ENCODE measurements at places on chromosomes 7 and 10. TPM values are rescaled to one million over a fixed set of nuclear protein-coding genes. Genes with fewer than 3 reads are reported as not detected.

CELF2 gene
- 73.3 TPM for total RNA-seq

ITGA8 gene
- 0.50 TPM for total RNA-seq

IKZF1 gene
- total RNA-seq: 3.2 TPM

TMEM213 gene
- not detected for total RNA-seq

HOXA2 gene
- total RNA-seq: not detected

FAM131B gene
- 0.79 TPM for total RNA-seq

VSTM4 gene
- 16.6 TPM for total RNA-seq

FAM13C gene
- total RNA-seq: 8.5 TPM

CCNY gene
- total RNA-seq: 60.9 TPM

CPA1 gene
- total RNA-seq: 2.9 TPM

GRCh38 chr7:37109016-37109683 lies 339.5 kb downstream of the ELMO1 start:
- no peak for DNase-seq

GRCh38 chr7:79453558-79454360 lies at the start of gene MAGI2:
Gene MAGI2 (minus strand): TSS chr7:79453667. CDS start chr7:79453320, 347 bp downstream.
- peak; percentile 93 for DNase-seq

- DNase-seq: no peak
Observed at GRCh38 chr10:113084031-113084430, 134.0 kb downstream of the TCF7L2 start.

DNA sequence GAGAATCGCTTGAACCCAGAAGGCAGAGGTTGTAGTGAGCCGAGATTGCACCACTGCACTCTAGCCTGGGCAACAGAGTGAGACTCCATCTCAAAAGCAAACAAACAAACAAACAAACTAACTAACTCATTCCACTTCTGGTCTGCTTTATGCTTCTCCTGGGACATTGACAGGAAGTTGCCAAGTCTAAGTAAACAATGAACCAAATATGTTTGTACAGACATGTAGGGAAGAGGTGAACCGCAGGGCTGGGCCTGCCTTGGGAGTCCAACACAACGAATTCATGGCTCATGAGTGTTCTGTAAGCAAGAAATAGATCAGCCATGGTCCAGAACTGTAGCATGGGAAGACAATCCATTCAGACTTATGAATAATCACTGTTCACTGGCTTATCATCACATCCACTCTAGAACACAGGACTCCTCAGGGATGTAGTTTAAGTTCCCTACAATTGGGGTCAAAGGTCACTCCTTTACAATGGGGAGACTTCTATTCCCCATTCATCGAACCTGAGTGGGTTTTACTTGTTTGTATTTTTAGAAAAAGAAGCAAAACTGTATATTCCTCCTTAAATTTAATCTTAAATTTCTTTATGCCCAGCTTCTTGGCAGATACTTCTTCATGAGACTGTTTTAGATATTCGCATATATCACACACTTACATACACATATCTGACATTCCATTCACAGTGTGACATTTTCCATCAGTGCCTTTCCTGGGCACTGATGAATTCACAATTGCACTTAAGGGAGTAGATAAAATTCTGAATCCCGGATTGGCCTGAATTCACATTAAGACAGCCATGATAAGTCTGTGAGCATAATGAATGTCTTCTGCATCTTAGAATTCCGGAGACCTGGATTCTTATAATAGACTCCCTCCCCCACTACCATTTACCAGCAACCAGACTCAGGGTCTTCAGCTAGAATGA lies 159.1 kb upstream of the EEPD1 start:
- no peak for DNase-seq

GRCh38 chr7:7566651-7567611 lies at the start of gene MIOS:
Gene MIOS (plus strand): TSS chr7:7566884. CDS start chr7:7572476, 5,592 bp downstream.
- peak; percentile 95 for DNase-seq

GRCh38 chr10:131259535-131259934 lies 52.0 kb downstream of the TCERG1L start:
- no peak for DNase-seq

DNA sequence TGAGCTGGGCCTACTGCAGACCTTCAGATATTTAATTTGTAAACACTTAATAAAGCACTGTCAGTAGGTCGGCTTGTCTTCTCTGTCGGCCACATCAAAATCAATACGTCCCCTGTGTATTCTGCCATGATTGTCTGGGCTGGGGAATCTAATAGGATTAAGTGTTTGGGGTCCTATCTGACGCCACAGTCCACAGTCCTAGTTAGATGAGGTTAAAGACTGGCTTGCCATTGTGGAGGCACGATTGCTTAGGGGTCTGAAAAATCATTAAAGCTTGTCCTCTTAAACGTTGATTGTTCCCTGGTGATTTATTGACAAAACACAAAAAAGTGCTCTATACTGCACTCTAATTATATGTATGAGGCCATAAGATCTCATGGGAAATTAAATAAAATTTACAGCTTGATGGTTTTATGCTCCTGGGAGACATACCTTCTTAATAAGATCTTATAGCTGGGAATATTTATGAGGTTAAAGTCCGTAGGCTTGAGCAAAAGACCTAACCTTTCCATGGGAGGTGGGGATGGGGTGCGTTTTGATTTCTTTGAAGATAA lies 650.3 kb upstream of the GALNT17 start:
- no peak for DNase-seq

GRCh38 chr10:123146013-123146893 lies 1.7 kb upstream of the HMX2 start:
- no peak for DNase-seq

DNA sequence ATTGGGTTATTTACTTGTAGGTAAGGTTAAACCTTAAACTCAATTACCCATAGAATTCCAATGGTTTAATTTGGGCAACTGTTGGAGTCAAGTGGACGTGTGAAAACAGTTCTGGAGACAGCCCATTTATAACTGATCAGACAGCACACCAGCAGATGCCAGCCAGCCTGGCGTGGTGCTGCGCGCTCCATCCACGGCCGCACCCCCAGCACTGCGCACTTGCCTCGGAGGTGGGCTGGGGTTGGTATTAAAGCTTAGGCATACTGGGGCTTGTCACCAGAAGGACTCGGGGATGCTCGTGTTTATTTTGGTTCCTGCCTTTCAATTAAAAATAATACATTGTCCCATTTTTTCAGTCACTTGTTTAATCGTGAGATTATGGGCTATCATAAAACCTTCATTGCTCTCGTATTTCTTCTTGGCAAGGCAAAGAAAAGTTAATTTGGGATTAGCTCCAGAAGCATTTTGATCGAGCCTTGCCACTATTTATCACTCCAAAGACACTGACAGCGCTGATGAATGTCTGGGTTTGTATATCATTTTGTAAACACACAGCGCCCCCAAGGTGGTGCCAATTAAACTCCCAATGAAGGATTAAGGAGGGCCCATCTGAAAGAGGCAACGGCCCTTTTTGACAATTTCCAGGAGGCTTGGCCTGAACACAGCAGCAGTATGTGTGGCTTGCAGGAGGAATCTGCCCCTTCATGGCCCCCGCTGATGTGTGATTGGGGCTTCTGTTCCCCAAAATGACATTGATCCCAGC lies 204.5 kb upstream of the CXCL12 start:
- no peak for DNase-seq

DNA sequence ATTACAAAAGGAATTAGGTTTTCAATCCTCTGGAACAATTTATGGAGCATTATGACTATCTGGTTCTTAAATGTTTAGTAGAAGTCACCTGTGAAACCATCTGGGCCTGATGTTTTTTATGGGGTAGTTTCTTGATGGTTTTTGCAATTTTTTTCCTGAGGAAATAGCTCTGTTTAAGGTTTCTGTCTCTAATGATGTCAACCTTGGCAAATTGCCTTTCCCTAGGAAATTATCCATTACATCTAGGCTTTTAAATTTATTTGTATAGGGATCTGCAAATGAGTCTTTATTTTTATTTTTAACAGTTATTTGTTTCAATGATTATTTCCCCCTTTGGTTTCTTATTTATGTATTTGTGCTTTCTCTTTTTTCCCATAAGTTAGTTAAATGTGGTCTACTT lies 222.8 kb downstream of the GALNT17 start:
- no peak for DNase-seq

GRCh38 chr7:44461387-44461786 lies 29.1 kb downstream of the NUDCD3 start:
- DNase-seq: no peak

GRCh38 chr7:27200761-27201579 lies 1.1 kb upstream of the HOXA13 start:
- DNase-seq: no peak

DNA sequence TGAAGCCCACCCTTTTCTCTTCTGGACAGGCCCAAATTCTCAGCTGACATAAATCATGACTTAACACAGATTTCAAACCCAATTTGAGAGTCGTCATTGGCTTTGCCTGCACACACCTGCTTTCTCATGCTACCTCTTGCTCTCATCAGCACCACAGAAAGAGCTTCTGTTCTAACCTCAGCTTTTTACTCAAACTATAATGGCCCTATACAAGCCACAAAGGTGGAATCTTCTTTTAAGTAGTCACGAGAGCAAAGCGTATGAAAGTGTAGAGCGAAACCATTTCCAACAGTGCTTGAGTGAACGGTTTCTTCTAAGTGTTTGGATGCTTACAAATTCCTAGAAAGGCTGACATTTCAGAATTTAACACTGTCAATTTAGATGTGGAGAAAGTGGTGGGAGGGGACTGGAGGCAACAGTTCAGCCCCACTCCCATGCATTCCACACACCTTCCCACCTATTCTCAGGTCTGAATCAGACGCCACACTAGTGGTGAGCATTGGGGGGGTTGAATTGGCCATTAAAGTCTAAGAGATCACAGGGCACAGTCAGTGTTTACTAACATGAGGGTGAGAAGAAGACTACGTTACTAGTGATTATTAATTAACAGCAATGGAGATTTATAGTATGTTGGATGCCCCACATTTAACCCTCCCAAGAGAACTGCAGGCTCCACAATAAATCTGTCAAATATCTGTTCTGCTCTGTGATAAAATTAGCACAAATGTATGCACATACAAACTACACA lies 114.0 kb downstream of the PRKCQ start:
- DNase-seq: no peak

DNA sequence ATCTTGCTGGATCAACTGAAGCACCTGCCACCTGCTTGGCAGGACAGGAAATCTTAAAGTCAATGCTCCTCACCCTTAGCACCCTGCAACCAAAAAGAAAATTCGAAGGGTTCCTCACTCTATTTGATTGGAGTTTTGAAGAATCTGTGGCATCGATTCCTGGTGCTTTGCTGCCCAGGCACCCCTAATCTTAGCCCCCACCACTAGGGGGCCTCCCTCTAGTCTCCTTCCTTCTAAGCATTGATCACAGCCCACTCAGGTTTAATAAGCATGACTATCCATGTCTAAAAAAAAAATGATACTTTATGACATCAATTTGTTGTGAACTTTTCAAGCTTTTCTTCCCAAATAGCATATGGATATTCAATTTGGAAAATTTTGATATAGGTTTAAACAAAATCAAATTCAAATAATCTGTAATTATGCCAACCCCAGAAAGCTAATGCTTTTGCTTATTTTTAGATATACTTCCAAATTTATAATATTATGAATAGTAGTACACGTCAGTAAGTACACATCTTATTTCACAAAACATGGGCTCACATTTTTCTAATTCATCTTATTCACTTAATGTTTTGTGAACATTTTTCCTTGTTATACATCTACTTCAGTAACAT lies 45.3 kb downstream of the NRG3 start:
- DNase-seq: no peak

DNA sequence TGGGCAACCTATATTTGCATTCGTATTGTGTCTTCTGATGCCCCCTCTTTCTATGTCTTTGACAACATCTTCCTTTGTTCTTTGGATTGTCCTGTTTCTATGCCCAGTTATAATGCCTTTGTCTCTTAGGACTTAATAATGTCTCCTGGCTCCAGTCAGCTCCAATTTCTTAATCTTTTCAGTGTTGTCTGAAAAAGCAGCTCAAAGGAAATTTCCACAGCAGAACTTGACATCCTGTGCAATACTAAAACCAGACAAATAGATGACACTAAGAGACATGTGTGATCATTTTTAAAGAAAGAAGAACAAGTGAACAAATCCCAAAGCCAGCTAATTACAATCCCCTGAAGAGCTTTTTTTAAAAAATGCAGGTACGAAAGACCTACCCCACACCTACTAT lies 47.7 kb upstream of the RNF148 start:
- no peak for DNase-seq

DNA sequence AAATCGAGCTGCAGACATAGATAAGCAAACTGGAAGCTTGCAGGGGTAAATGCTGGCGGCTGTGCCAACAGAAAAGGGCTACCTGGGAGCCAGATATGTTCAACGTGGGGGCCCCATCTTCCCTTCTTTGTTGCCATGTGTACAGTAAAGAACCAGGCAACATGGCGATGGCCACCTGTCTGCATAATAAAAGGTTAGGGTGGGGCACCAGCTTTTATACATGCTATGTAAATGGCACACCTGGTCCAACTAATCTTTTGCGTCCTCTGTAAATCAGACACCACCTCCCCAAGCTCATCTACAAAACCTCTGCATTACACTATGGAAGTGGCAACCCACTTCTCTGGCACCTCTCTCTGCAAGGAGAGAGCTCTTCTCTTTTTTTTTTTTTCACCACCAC lies 13.9 kb downstream of the BUD31 start:
- DNase-seq: no peak

DNA sequence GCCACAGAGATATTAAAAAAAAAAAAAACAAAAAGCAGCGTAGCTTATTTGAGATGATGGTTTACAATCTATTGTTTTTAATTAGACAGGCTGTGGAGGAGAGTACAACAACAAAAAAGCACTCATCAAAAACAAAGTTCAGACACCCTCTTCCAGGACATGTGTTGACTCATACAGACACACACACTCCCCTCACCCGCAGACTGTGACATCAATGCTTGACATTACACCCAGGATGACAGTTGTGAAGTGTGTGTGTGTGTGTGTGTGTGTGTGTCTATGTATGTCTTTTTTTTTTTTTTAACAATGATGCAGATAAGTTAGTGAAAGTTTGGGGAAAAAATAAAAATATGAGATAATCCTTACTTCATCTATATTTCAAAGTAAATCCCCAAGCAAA lies 303.6 kb downstream of the GPAM start:
- DNase-seq: no peak

- DNase-seq: no peak
Observed at GRCh38 chr10:5882961-5883360, 6.7 kb downstream of the ANKRD16 start.

GRCh38 chr10:127853868-127854768 lies 38.6 kb downstream of the CLRN3 start:
- peak; percentile 59 for DNase-seq

- DNase-seq: no peak
Observed at GRCh38 chr10:58651742-58652141, 139.1 kb downstream of the BICC1 start.

Measured in heart left ventricle (tissue), 16 donors.